Activated CD4-positive, alpha-beta T cell treated with anti-CD3 and anti-CD28 coated beads, Interleukin-2, Interleukin-6, amounts not matched to agents 100 ng/mL and 50 ng/mL, durations not matched to agents 16 hours and 8 hours (primary cell): ENCODE measurements at places on chromosomes 11 and 22.

DNA sequence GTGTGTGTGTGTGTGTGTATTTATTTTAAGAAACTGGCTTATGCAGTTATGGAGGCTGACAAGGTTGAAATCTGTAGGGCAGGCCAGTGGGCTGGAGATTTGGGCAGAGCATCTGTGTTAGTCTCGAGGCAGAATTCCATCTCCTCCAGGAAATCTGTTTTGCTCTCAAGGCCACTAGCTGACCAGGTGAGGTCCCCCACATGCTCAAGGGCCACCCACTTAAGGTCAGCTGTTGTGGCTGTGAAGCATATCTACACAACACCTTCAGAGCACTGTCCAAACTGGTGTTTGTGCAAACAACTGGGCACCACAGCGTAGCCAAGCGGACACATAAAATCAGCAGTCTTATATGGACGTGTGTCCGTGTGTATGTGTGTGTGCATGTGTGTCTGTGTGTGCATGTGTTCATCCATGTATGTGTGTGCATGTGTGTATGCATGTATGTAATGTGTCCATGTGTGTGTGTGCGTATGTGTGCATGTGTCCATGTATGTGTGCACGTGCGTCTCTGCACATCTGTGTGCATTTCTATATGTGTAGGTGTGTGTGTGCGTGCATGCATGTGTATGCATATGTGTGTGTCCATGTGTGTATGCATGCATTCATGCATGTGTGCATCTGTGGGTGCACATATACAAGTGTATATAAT is 400.9 kb downstream of the BRD1 start:
- DNase-seq, result no peak

- DNase-seq, result no peak
Observed at GRCh38 chr22:48365386-48365785, 1462.3 kb downstream of the BRD1 start.

DNA sequence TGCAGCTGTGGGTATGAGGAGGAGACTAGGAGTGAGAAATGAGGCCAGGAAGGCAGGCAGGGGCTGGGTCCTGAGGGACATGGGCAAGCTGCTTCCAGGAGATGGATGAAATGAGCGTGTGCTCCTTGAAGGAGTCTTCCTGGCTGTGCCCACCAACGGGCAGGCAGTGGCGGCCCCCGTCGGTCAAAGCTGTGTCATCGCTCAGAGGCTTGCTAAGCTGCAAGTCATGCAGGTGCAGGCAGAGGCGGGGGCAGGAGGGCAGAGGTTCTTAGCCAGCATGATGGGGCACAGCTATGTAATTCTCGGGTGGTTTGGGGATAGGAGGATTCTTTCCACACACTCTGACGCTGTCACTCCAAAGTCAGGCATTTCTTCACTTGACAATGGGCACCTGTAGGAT is 12.5 kb upstream of the PEX26 start:
- no peak for DNase-seq

DNA sequence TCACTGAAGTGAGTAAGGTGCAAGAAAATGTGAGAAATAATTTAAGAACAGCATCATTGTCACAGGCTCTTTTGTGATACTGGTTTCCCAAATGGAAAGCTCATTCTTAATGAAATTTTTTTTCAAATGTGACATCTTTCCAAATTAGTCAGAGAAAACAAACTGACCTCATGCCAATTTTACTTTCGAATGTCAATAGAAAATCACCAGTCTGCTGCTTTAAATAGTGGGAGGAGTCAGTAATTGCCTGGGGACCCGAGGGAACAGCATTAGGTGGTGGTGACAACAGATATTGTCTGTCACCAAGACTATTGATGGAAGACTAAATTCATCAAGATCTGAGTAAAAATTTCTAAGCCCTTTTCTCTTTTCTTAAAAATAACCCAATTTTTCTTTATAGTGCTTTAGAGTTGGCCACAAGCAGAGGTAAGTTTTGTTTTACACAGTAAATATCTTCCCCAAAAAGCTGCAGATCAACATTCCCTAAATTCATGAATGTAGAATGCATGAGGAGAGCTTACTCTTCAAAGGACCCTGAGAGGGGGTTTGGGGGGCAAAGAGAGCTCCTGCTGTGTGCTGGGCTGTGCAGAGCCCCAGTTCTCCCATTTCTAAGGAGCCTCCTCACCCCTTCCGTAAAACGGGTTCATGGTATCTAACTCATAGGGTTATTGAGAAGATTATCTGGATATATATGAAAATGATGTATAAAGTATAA is 95.1 kb downstream of the PIWIL4 start:
- no peak for DNase-seq

- DNase-seq, result no peak
Observed at GRCh38 chr22:34493486-34493885, 572.5 kb upstream of the ISX start.

DNA sequence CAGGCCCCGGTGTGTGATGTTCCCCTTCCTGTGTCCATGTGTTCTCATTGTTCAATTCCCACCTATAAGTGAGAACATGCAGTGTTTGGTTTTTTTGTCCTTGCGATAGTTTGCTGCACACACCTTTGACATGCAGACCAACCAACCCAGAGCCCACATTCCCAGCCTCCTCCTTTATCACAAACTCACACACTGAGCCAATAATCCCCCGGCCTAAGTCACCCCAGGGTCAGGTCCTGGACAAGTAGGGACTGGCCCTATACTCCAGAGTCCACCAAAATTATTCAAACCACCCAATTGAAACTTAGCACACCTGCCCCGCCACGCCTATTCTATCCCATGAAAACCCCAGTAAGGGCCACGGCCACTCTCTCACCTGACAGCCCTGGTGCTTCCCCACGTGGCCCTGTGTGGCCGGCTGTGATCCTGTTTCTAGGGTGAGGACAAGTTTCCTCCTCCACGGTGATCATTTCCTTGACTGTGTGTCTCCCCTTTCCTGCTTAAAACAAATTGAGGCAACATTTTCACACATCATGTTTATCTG is 83.1 kb upstream of the SLC22A12 start:
- no peak for DNase-seq

GRCh38 chr22:37230673-37231405 is 13.2 kb downstream of the RAC2 start:
- DNase-seq, result peak; percentile 86

DNA sequence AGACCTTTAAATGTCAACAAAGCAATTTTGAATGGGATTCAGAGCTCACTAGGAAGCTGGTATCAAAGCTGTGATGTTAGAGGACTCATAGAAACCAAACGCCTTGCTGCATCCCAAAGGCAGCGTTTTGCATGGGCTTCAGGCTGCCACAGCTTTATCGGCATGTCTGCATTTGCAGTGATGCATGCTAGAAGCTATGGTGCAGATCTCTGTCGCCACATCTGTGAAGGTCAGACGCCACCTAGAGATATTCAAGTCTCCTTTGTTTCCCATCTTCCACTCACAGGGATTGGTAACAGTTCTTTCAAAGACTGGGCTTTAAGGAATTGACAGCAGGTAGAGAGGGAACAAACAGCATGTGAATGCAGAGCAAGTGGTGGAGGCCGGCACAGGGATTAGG is 47.8 kb downstream of the NTM start:
- DNase-seq, result no peak

- no peak for DNase-seq
Observed at GRCh38 chr22:46250783-46251125, 661 bp upstream of the CDPF1 start.

DNA sequence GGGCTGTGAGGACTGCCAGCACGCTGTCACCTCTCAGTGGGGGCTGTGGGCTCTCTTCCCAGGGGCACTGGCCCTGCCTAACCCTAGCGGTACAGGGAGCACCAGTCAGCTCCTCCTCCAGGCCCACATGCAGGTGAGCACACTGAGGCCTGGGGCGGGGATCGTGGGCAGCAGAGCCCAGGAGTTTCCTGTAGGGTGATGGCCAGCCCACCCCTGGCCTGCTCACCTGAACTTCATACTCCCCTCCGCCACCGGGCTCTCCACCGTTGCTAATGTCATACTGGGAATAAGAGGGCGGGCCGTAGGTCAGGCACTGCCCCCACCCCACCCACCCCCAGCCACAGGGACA is 10.0 kb upstream of the TREH start:
- no peak for DNase-seq

DNA sequence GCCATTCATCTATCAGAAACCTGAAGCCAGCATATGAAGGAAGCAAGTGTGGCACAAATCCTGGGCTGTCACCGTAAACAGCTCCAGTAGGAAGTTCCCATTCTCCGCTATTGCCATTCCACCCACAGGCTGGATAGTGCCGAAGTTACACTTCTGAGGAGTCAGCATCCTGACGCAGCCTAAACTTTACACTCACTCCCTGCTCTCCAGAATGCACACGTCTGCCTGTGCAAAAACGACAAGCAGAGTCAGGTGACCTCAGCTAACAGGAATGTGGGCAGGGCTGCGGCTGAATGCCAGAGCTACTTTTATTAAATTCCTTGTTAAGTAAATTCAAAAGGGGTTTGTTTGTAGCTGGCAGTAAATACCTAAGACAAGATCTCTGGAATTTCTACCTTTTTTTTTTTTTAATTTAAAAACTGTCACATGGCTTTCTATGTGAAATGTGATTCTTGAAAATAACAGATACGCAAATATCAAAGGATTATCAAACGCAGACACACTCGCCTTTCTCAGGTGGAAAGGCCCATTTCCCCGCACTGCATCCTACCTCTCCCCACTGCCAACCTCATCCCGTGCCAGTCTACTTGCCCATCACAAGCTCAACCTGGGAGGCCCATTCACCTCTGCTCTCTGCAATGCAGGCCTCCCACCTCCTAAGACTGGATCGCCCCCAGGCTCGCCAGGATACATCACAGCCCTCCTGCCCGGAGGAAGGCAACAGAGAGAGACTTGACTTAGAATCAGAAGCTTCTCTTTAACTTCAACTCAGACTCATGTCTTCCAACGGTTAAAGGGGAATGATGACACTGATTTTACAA is 33.5 kb downstream of the NFRKB start:
- no peak for DNase-seq

- DNase-seq, result no peak
Observed at GRCh38 chr11:66951927-66952337, 6.3 kb downstream of the PC start.

- DNase-seq, result no peak
Observed at GRCh38 chr11:42175203-42175602, 715.8 kb upstream of the LRRC4C start.

DNA sequence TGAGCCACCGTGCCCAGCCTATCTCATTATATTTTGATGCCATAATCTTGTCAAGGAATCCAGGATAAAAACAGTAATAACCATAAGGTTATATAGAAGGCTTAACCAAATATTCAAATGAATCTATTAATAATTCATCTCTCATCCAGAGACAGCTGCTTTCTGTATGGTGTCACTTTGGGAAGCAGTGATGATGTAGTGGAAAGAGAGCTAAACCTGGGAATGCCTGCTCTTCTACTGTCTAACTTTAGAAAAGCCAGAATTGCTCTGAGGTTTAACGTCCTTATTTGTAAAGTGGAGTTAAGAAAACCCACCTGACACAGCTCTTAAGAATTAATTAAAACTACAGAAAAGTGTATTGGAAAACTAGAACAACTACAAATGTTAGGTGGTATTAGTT is 29.3 kb upstream of the OR10D3 start:
- DNase-seq, result no peak

DNA sequence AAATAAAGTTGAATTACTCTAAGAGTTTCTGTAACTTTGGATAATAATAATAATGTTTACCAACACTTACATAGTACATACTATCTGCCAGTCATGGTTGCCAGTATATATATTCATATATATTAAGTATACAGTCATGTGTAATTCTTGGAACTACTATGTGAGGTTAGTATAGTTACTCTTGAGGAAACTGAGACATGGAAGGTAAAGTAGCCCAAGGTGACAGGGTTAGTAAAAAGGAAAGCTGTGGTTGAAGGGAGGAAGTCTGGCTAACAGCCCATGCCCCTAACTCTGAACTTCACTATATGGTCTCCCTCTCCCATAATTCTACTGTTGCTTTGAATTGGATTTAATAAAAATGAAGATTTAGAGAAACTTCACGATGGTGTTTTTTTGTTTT is 24.9 kb downstream of the FDX1 start:
- peak; percentile 84 for DNase-seq

DNA sequence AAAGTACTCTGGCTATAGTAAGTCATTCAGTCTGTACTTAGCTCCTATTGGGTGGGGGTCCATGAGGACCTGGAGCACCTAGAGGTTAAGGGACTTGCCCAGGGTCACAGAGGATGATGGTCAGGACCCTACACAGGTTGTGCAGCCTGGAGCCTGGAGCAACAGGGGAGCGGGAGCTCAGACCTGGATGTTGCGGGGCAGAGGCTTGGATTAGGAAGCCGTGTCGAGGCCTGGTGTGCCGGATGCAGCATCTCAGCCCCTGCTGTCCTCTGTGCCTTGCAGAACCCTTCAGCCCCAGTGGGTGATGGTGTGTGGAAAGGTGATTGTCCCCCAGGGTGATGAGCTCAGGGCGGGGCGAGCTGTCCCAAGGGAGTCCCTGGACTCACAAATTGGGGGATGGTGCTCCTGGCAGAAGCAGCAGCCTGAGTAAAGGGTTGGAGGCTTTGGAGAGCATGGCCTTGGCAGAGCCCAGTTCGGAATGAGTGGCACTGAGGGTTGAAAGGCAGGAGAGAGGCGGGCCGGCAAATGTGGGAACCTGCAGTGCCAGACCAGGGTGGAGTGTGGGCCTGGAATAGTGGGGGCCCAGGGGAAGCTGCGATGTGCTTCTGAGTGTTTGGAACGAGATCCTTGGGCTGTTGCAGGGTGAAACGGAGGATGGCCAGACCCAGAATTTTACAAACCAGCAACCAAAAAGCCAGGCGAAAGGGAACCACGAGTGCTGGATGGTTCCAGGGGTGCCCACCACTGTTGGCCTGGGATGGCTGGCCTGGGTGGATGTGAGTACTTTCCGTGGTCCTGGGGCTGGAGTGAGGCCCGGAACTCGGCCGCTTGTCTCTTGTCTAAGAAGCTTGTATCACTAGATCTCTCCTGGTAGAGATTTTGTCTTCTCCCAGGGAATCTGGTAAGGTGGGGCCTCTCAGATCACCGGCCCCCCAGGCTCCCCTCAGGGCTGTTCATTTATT is 2.9 kb downstream of the TPCN2 start:
- no peak for DNase-seq

- peak; percentile 20 for DNase-seq
Observed at GRCh38 chr11:63613517-63614135, 607 bp downstream of the PLAAT3 start.

DNA sequence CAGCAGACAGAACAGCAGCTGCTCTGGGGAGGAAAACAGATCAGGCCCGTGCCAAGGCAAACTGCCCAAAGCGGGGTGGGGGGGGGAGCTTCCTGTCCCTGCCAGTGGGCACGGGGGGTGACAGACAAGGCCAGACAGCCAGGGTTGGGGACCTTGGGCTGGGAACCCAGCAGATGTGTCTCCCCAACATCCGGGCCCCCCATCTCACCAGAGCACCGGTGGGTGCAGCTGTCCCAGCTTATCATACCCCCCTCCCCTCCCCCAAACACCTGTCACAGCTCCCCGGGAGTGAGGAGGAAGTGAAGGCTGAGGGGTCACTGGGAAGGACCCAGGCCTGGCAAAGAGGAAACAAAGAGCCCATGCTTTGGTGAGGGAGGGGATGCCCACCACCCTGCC is 1.3 kb downstream of the PPP1R14B start:
- DNase-seq, result peak; percentile 39

- no peak for DNase-seq
Observed at GRCh38 chr11:115716080-115716479, 211.9 kb upstream of the CADM1 start.
